ENCODE measurements at places on chromosomes 1 and 21. TPM values are rescaled to one million over a fixed set of nuclear protein-coding genes. Genes with fewer than 3 reads are reported as not detected.
A peak's percentile ranks its signal among the peaks of the same experiment; 100 is the strongest.

GRCh38 chr1:173253046-173253445 is 45.9 kb upstream of the TNFSF4 start:
- DNase-seq, result no peak

GRCh38 chr1:9294910-9295636 is 2.4 kb downstream of the SPSB1 start:
- DNase-seq, result peak; percentile 30

DNA sequence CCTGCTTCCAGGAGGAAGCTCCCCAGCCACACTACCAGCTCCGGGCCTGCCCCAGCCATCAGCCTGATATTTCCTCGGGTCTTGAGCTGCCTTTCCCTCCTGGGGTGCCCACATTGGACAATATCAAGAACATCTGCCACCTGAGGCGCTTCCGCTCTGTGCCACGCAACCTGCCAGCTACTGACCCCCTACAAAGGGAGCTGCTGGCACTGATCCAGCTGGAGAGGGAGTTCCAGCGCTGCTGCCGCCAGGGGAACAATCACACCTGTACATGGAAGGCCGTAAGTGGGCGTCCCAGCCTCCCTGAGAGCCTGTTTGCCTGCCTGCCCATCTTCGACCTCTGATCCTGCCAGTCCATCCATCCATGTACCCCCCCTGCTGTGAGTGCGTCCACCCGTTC is 3.6 kb downstream of the ECM1 start:
- DNase-seq, result no peak

GRCh38 chr1:235102993-235103411 is 25.6 kb downstream of the TOMM20 start:
- peak; percentile 57 for DNase-seq

The SMPDL3B gene
- 0.21 TPM for total RNA-seq

GRCh38 chr1:68812333-68812732 is 315.5 kb upstream of the DEPDC1 start:
- DNase-seq, result no peak

The GJB3 gene
- total RNA-seq, result not detected

The TMEM82 gene
- total RNA-seq, result not detected

The DDAH1 gene
- not detected for total RNA-seq

The FCRL2 gene
- not detected for total RNA-seq

- DNase-seq, result no peak
Observed at GRCh38 chr1:59446257-59446901, 149.5 kb downstream of the FGGY start.

The PLA2G2C gene
- not detected for total RNA-seq

Measured in activated CD4-positive, alpha-beta T cell treated with anti-CD3 and anti-CD28 coated beads, Interleukin-2, amount 10 ng/mL, durations not matched to agents 7 days and 5 days (primary cell).